ENCODE measurements at places on chromosomes 1 and 21.

- DNase-seq, result peak; percentile 92
Measured at GRCh38 chr1:37940299-37940947, 6.4 kb downstream of the INPP5B start.

DNA sequence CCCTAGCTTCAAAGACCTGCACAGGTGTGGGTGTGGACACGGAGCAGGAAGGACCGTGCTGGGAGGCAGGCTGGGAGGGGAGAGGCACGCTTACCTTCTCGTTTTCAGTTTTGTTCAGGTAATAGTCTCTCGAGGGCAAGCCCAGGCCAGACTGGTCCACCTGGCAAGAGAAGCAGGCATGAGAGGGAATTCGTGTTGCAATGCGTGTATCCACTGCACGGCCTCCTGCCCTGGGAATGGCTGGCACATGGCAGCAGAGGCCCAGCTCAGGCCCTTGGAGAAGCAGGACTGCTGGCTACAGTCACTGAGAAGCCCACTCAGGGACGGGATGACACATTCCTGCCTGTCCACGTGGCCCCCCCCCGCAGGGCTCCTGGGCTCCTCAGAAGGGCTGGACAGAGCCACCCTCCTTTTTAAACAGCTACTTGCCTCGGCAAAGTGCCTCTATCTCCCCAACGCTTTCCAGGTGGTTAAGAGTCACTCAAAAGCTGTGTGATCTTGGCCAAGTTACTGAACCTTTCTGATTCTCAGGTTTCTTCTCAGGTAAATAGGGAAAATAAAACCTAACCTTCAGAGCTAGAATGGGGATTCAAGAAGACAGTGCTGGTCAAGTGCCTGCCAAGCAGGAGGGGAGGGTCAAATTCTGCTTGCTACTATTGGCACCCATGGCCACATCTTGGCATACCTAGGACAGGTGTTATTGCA, 32.7 kb downstream of the ECE1 start:
- DNase-seq, result no peak

- no peak for DNase-seq
Measured at GRCh38 chr1:24385160-24385940, 28.2 kb downstream of the STPG1 start.

DNA sequence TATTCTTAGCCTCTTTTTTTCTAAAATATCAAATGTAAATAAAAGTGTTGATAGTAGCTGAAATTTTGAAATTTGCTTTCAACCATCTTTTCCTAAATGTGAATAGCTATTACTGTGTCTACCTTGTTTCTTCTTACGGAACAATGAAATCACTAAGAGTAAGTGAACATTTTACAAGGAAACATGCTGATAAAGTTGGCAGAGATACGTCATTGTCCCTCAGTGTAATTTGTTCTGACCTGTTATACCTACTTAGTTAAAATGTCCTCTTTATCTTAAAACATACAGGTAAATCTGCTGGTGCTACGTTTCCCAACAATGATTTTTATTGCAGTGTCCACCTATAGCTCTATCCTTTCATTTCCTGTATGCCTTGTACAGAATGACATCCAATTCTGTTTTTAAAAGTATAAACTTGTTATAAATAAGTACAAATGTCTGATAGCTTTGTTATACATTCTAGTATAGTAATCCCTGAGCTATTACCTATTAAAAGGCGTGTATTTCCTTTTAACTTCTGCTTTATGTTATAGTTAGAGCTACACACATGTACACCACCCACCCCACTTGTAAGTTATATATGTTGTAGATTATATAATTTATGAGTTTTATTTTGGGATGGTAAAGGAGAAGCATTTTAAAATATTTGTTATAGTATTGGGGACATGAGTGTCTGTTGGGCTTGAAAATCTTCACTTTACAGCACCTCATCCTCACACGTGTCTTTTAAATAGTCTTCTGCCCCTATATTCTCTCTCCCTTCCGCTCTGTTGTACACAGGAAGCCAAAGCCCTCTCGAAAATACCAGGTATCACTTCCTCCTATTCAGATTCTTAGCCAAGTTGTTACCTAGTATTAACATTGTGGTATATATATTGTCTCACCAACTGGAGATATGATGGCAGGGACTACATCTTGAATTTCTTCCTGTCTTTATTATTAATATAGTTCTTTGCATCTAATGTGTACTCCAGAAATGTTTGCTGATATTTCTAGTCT, 25.2 kb downstream of the LAMC1 start:
- no peak for DNase-seq

- no peak for DNase-seq
Measured at GRCh38 chr1:5744911-5745799, 247.1 kb downstream of the NPHP4 start.

DNA sequence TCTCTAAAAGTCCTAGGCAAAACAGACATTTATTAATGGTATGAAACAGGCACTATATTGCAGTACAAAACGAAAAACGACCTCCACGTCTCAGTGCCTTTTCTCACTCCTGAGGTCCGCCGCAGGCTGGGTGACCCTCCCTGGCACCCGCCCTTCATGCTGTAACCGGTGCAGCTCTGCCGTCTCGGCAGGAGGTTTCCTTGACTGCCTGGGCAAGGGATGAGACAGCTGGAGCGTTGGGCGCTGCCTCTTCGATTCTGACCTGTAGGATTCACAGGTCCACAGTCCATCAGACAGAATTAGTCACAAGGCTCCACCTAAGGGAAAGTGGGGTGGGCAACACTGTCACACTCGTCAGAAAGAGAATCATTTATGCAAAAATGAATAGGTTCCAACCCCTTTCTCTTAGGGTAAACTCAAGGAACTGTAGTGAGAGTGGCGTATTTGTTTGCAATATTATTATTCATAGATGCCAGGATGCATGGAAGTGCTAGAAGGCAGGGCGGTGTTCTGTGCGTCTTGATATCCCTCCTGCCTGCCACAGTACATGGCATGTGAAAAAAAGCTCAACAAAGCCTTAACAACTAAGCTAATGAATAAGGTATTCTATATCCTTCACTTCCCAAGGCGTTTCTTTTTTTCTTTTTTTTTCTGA, 23.5 kb upstream of the ZBTB18 start:
- DNase-seq, result no peak

- DNase-seq, result no peak
Measured at GRCh38 chr21:40200946-40201345, 333.7 kb downstream of the PCP4 start.

- DNase-seq, result no peak
Measured at GRCh38 chr1:101236516-101237228, at the start of gene S1PR1. S1PR1 (plus strand) TSS chr1:101237019; CDS start chr1:101238985, 1,966 bp downstream.

- DNase-seq, result no peak
Measured at GRCh38 chr1:101065575-101065974, 40.0 kb upstream of the DPH5 start.

- no peak for DNase-seq
Measured at GRCh38 chr1:108708691-108709660, 3.7 kb upstream of the FNDC7 start.
